ENCODE measurements at places on chromosomes 13 and 19. TPM values are rescaled to one million over a fixed set of nuclear protein-coding genes. Genes with fewer than 3 reads are reported as not detected.

GRCh38 chr13:97257800-97258799, 36.0 kb downstream of the MBNL2 start:
- no peak for DNase-seq

DNA sequence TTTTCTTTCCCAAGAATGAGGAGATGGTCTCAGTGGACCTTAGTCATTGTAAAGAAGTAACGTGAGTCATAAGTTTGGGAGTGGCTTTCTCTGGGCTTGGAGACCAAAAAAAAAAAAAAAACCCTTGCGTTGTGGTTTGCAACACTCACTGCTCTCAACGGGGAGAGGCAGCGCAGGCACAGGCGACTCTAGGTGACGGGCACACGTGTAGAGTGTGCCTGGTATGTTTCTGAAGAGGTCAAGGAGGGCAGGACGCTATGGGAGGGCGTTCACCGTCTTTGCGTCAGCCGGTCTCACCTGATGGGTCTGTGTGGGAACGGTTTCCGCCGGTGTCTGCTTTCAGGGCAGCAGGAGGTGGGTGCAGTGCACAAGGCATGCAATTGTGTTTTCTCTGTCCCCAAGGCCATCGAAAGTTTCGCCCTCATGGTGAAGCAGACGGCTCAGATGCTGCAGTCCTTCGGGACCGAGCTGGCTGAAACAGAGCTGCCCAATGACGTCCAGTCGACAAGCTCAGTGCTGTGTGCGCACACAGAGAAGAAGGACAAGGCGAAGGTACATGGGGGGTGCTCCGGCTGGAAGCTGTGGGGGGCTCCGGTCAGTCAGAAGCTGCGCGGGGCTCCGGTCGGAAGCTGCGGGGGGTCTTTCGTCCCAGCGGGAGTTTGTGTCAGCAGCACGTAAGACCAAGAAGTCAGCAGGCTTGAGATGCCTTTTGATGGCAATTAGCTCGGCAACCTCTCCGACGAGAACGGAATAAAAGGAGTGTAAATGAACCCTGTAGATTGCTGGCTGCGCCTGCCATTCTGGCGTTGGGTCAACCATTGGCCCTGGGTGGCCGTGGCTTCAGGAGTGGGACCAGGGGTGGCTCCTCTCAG, 40.8 kb upstream of the F7 start:
- no peak for DNase-seq

GRCh38 chr13:77062097-77062496, 35.1 kb upstream of the FBXL3 start:
- no peak for DNase-seq

DNA sequence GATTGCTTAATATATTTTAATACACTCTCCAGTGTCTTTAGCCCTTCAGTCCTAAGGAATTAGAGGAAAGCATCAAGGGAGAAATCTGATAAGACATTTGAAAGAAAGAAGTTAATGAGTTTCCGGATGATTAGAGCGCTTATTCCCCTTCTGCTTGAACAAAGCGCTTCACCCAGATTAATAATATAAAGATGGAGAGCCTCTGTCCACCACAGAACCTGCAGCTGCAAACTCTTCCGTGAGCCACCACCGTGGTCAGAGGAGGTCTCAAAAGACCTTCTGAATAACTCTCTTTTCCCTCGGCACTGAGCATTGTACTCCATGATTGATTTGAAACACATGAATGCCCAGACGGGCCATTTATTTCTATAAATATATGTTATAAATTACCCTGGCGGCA, 14.2 kb upstream of the TUBGCP3 start:
- DNase-seq: no peak

DNA sequence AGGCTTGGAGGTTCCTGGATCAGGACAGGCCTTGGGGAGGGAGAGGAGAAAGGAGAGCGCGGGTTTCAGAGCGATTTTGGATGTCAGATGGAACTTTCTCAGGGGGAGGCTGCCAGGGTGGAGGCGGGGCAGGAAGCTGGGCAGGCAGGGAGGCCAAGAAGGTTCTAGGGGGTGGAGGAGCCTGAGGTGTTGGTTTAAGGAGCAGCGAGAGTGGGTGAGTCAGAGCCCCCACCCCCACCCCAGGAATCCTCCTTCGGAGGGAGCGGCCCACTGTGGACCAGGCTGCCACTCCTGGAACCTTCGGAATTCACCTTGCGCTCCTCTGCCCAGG, 15.9 kb upstream of the NOP53 start:
- DNase-seq: no peak

GRCh38 chr19:30011051-30011578, 69.1 kb downstream of the URI1 start:
- DNase-seq: no peak

- DNase-seq: peak; percentile 89
Measured at GRCh38 chr19:50657712-50658440, 8.6 kb downstream of the C19orf81 start.

DNA sequence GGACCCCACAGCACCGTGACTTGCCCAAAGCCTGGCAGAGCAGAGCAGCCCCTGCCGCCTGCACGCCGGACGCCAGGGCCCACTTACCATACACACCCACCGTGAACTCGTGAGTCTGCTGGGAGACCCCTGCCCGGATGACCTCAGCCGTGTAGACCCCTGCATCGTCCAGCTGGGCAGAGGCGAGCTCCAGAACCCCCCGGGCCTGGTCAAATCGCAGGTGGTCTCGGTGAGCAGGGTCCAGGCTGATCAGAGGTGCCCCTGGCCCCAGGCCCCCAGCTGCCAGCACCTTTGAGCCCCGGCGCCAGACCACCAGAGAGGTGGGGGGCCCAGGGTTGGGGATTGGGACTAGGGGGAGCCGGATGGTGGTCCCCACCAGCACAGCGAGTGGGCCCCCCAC, 873 bp downstream of the VSIG10L start:
- no peak for DNase-seq

GRCh38 chr19:38773469-38774177, at the start of gene LGALS7:
Gene LGALS7 (minus strand): TSS chr19:38773517. CDS start chr19:38773492, 25 bp downstream.
- DNase-seq: no peak

- DNase-seq: no peak
Measured at GRCh38 chr19:45217193-45217956, 27.8 kb downstream of the EXOC3L2 start.

DNA sequence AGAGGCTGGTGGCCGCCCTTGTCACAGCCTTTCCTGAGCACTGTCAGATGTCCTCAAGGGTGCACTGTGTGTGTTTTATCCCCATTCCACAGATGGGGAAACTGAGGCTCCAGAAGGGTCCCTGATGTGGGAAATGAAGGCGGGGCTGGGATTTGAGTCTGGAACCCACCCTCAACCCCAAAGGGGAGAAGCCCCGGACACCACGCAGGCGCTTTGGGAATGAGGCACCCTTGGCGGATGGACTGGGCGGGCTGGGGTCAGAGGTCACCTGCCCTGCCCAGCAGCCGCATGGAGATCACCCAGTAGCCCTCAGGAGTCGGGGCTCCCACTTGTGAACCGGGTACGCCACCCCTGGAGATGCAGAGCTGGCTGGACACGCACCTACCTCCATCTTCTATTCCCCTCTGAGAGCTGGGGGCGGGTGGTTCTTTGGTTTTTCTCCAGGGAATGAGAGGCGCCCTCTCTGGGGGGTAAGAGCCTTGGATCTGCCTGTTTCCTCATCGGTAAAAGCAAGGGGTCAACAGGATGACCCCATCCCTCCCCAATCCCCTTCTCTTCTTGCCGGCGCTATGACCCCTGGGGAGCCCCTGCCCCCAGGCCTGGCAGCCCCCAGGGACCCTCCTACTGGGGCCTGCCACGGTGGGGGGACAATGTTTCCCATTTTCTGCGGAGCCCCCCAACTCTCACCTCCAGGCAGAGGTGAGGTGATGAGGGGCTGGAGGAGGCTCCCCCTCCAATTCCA, 8.3 kb upstream of the ONECUT3 start:
- DNase-seq: no peak

GRCh38 chr13:48621056-48621455, 32.7 kb upstream of the CYSLTR2 start:
- DNase-seq: no peak

GRCh38 chr13:111595276-111595675, 274.8 kb downstream of the TEX29 start:
- DNase-seq: no peak

- no peak for DNase-seq
Measured at GRCh38 chr19:47303966-47304365, 5.7 kb upstream of the C5AR1 start.

GRCh38 chr13:49369866-49370265, 74.0 kb downstream of the CAB39L start:
- no peak for DNase-seq

DNA sequence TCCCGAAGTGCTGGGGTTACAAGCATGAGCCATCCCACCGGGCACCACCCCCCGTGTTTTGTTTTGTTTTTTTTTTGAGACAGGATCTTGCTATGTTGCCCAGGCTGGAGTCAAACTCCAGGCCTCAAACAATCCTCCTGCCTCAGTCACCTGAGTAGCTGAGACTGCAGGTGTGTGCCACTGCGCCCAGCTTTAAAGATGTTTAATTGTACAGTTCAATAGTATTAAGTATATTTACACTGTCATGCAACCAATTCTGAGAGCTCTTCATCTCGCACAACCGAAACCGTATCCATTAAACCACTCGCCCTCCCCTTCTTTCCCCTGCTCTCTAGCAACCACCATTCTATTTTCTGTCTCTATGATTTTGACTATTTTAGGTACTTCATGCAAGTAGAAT, 15.6 kb downstream of the NUCB1 start:
- DNase-seq: no peak

DNA sequence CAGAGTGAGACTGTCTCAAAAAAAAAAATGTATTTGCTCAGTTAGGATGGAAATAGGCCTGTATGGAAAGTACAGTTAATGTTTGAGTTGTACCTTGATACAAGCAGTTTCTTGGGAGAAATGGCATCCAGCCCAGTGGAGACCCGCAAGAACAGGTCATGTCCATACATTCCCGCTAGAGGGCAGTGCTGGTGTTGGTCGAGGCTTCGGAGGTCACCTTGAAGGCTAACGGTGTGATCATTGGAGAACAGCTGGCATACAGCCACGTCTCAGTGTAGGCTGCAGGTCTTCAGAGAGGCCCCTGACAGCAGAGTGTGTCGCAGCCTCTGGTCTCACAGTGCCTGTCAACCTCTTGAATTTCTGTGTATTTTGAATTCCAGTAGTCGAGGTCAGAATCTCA, 7.5 kb downstream of the ZNF610 start:
- DNase-seq: peak; percentile 80

- no peak for DNase-seq
Measured at GRCh38 chr13:63288576-63288975, 1872.9 kb upstream of the PCDH20 start.

DNA sequence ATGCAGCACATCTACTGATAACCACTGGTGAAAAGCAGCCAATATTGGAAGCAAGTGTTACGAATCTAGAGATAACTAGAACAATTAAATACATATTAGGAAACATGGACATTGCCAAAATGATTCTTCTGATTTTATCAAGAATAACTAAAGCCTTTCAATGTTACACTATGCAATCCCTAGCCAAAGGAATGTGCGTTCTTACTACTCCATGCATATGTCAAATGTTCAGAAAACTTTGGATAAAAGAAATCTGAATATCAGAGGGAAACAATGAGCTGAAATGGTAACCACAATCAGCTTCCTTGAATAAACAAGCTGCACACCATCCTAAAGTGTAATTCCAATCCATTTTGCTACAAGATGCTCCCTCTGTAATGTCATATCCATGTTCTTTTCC, 951 bp upstream of the POSTN start:
- no peak for DNase-seq

- no peak for DNase-seq
Measured at GRCh38 chr19:28940751-28941500, 272.0 kb downstream of the UQCRFS1 start.

DNA sequence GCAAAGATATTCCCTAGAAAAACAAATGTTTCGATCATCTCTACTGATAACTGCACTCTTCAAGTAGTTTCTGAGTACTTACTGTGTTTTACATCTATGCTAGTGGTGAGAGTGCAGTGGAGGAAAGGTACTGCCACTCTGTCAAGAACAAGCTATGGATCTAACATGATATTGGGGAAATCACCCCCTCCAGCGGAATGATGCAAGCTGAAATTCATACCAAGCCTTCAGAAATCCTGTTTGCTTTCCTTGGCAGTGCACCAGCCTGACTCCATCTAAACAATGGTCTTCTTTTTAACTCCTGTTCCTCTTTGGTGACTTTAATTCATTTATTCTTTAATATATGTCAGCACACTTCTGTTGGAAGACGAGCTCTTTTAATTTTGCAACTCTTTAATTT, 238.0 kb downstream of the PCDH9 start:
- DNase-seq: no peak

DNA sequence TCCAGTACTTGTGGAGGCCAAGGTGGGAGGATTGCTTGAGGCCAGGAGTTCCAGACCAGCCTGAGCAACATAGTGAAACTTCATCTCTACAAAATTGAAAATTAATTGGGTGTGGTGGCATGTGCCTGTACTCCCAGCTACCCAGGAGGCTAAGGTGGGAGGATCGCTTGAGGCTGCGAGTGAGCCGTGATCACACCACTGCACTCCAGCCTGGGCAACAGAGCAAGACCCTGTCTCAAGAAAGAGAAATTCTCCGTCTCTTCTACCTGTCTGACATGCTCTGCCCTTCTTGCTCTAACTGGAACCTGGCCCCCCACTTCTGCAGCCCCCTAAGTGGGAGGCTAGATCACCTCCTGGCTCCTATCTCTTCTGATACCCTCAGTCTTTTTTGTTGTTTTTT, 7.4 kb downstream of the EIF3K start:
- DNase-seq: no peak

- DNase-seq: no peak
Measured at GRCh38 chr19:4519521-4520277, 1.4 kb upstream of the PLIN4 start.

- no peak for DNase-seq
Measured at GRCh38 chr19:55855160-55855559, 18.8 kb downstream of the NLRP4 start.

GRCh38 chr19:45117167-45117594, 24.2 kb downstream of the PPP1R37 start:
- no peak for DNase-seq

ZNF729 gene
- 0.36 TPM for polyA plus RNA-seq

MEF2B gene
- 1.4 TPM for polyA plus RNA-seq

COX7A1 gene
- 30.2 TPM for polyA plus RNA-seq

C3 gene
- 22.2 TPM for polyA plus RNA-seq

ZNF709 gene
- 7.2 TPM for polyA plus RNA-seq

HNRNPUL1 gene
- polyA plus RNA-seq: 215 TPM

TSPAN16 gene
- polyA plus RNA-seq: not detected

ZNF490 gene
- 5.0 TPM for polyA plus RNA-seq

UBE2L5 gene
- polyA plus RNA-seq: 0.30 TPM

PRTN3 gene
- polyA plus RNA-seq: 0.50 TPM

ZNF763 gene
- 8.0 TPM for polyA plus RNA-seq

ATP12A gene
- 21.2 TPM for polyA plus RNA-seq

DACH1 gene
- polyA plus RNA-seq: 123 TPM

TPP2 gene
- polyA plus RNA-seq: 61.3 TPM

CACNA1A gene
- polyA plus RNA-seq: 2.2 TPM

SERP2 gene
- polyA plus RNA-seq: 9.9 TPM

APOC4 gene
- not detected for polyA plus RNA-seq

SHC2 gene
- polyA plus RNA-seq: 26.8 TPM

Measured in right renal pelvis (tissue), 4 donors.